Ovary (tissue), 10 donors: ENCODE measurements at places on chromosomes 1 and 21. TPM values are rescaled to one million over a fixed set of nuclear protein-coding genes. Genes with fewer than 3 reads are reported as not detected.

ALX3 gene
- not detected for total RNA-seq

DNAJC6 gene
- total RNA-seq = 1.5 TPM

ST6GALNAC5 gene
- total RNA-seq = 4.9 TPM

MNDA gene
- total RNA-seq = 6.0 TPM

NCAM2 gene
- total RNA-seq = 1.9 TPM

SPRR1B gene
- total RNA-seq = not detected

BARHL2 gene
- total RNA-seq = not detected

IQCC gene
- total RNA-seq = 3.6 TPM

TFF2 gene
- total RNA-seq = 0.31 TPM

UBE2U gene
- not detected for total RNA-seq

ZBTB8A gene
- 12.1 TPM for total RNA-seq
